Pulmonary artery endothelial cell (primary cell): ENCODE measurements at places on chromosomes 7 and 10.

- DNase-seq, result no peak
Measured at GRCh38 chr10:75839020-75839419, 407.6 kb downstream of the LRMDA start.

DNA sequence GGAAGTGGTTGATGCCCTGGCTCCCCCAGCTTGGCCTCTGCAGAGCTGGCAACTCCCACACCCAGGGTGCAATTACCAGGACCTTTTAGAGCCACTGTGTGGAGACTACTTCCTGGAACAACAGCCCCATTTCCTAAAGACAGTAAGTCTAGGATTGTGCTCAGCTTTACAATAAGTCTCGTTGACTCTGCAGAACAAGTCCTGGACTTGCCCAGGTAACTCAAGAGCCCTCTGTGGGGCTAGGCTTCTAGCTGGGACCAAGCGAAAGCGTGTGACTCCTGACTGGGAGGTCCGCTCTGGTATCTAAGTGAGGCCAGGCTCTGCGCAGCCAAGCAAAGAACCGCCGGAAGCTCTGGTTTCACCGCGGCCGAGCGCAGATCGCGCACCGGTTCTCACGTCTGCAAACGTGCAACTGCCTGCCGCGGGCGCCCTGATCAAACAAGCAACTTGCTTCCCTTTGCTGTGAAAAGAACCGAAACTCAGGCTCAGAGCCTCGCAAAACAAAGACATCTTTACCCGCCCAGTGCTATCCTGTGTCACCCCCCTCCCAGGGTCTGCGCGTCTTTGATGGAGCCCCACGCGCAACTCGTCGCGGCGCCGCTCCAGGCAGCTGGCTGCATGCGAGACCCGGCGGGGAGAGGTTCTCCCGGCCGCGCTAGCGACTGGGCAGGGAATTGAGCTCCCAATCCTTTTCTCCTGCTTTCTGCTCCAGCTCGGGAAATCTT is 4.4 kb upstream of the PDLIM1 start:
- no peak for DNase-seq

DNA sequence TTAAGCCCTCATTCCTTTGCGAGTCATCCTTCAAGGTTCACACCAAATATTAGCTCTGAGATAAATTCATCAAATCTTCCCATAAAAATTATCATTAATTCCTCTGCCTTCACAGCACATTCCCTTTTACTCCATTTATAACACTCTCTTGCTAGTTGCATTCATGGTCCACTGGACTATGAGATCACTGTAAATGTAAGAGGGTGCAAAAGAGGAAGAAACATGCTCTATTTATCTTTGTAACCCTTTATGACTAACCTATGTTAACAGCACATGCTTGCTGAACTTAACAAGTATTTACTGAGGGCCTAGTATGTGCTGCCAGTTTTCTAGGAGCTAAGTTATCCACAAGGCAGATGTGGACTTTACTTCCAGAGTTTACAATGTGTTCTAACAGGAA is 86.7 kb upstream of the TMEM168 start:
- no peak for DNase-seq

GRCh38 chr10:31322647-31323046 is 3.6 kb downstream of the ZEB1 start:
- no peak for DNase-seq

GRCh38 chr10:8095959-8096358 is 41.5 kb downstream of the GATA3 start:
- DNase-seq, result no peak

DNA sequence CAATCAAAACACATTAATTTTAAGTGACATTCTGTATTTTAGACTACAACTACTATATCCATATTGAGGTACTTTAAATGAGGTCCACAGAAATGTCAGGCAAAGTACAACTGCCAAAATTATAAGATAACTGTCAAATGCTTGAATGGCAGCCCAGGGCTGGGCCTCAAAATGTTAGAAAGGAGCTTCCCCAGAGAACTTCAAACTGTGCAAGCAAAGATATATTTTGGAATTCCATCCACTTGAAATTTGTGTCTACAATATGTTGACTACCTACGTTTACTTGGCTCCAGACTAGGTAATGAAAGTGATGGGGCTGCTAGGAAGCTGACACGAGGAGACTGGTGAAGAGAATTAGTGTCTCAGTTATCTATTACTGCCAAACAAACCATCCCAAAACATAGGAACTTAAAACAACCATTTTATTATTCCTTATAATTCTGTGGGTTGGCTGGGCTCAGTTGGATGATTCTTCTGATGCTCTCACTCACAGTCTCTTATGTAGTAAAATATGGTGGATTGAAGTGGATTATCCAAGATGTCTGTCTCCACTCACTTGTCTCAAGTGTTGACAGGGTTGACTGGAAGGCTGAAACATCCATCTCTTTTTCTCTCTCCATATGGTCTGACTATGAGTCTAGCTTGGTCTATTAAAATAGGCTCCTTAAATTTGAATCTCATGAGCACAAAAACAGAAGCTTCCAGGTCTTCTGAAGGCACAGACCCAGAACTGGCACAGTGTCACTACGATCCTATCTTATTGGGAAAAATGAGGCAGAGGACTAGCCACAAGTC is 74.2 kb downstream of the FZD1 start:
- DNase-seq, result no peak

DNA sequence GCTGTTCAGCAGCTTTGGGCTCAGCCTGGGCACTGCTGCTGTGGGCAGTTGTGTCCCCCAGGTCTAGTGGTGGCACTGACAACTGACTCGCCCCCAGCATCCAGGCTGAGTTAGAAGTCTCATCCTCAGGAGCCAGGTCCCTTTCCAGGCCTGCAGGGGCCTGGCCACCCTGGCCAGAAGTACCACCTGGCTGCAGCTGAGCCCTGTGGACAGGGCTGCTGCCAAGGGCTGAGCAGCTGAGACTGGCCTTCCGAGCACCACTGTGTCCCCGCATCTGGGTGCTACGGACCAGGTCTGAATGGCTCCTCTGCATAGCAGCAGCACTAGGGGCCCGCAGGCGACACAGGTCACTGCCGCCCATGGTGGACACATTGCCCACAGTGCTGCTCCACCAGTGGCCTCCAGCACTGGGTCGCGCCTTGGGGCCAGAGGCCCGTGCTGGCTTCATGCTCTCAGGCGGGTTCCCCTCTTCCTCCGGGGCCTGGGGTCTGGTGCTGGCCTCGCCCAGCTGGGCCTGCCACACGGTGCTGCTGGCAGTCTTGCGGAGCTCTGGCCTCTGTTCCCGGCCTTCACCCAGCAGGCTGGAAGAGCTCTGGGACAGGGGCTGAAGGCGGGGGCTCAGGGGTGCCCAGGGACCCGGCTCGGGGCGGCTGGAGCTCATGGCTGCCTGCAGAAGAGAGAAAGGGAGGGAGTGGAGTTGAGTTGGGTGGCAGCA is 6.2 kb downstream of the GPRIN2 start:
- no peak for DNase-seq

- DNase-seq, result no peak
Measured at GRCh38 chr7:35241884-35242283, 12.0 kb downstream of the TBX20 start.

DNA sequence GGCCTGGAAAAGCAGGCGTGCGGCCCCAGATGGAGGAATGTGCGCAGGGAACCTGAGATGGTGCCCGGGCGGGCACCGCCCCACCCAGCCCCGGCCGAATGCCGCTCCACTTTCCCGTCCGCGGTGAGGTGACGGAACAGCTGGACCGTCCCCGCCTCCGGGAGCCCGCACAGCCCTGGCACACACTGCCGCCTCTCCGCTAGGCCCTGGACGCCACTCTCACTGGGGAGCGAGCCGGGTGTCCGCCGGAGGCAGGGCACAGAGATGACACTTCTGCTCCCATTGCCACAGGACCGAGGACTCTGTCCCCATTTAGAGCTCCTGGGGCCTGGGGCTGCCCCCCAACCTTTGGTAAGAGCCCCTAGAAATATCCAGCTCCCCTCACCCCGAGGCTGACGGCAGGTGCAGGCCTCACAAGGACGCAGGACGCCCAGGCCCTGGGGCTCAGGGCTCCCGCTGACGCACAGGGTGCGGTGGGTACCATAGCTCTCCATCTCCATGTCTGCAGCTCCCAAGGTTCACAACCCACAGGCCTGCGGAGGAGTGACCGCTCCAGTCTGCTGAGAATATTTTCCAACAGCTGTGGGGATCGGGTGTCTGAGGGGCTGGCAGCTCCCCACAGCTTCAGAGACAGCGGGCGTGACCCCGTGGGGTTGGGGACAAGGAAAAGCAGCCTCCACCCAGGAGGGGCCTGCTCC is 52.2 kb upstream of the PDGFA start:
- DNase-seq, result no peak

GRCh38 chr10:36280321-36280741 is 638.2 kb upstream of the FZD8 start:
- DNase-seq, result no peak

- no peak for DNase-seq
Measured at GRCh38 chr7:116601426-116601825, 70.6 kb upstream of the MET start.

DNA sequence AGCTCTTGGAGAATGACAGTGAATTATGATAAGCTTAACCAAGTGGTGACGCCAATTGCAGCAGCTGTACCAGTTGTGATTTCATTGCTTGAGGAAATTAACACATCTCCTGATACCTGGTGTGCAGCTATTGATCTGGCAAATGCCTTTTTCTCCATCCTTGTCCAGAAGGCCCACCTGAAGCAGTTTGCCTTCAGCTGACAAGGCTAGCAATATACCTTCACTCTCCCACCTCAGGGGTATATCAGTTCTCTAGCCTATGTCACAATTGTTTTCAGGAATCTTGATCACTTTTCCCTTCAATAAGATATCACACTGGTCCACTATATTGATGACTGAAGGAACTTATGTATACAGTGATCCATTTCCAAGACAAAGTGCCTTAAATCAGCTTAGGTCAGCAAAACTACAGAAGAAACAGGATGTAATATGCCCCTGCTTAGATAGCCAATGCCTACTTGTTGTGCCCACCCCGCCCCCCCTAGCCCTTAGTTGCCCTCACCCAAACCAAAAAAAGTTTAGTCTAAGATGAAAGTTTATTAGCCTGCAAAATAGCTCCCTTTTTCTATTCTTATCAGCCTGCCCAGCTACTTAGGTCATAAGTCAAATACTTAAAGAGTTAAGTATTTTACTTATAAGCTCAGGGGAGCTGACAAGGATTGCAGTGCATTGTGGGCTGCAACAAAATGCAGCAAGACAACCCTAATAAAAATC is 45.1 kb downstream of the PTPRE start:
- no peak for DNase-seq

DNA sequence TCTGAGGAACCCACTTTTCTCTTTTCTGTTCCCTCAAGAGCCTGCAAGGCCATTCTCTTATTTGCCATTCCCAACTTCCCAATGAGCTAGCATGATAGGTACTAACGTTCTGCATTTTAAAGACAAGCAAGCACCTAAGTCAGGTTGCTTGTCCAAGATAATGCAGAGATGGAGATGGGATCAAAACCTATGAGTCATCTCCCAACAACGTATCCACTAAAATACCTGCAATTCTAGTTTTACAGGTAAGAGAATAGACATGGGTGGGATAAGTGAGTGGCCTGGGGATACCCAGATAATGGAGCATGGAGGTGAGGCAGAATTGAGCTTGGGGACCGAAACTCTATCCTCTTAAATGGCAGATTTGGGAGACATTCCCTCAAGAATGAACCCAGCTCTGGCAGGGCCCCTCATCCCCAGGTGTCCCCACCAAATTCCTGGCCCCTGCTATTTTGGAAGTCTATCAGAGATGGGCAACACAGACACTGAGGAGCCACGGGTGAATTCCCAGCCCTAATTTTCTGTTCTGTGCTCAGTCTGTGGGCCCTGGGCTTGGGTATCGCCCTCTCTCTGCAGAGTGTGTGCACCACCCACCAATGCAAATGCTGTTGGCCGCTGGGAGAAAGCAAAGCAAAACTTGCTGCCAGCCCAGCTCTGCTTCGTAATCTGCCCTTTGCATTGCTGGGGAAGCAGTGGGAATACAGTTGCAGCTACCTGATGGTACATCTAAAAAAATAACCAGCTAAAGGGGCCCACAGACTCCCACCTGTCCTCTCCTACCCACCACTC is 98.3 kb downstream of the KCNMA1 start:
- DNase-seq, result no peak

- DNase-seq, result no peak
Measured at GRCh38 chr10:74771054-74771453, 55.3 kb upstream of the KAT6B start.

GRCh38 chr7:124480036-124480820 is 285.4 kb downstream of the GPR37 start:
- no peak for DNase-seq

- DNase-seq, result peak; percentile 66
Measured at GRCh38 chr7:137687556-137688265, 159.1 kb downstream of the DGKI start.

GRCh38 chr10:43383204-43383971 is 12.0 kb downstream of the FXYD4 start:
- no peak for DNase-seq

DNA sequence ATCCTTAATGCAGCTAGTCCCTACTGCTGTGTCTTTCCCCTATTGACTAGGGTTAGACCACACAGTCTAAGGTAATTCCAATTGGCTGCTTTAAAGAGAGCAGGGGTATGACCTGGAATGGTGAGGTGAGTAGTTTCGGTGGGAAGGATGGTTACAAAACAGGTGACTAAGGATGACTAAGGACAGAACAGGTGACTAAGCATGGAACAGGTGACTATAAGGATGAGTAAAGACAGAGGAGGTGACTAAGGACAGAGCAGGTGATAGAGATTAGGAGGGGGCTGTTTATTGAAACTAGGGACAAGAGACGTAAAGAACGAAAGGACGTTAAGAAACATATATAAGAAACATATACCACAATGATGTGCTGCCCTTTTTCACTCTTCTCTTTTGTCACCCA is 145.1 kb upstream of the TMEM106B start:
- DNase-seq, result no peak

DNA sequence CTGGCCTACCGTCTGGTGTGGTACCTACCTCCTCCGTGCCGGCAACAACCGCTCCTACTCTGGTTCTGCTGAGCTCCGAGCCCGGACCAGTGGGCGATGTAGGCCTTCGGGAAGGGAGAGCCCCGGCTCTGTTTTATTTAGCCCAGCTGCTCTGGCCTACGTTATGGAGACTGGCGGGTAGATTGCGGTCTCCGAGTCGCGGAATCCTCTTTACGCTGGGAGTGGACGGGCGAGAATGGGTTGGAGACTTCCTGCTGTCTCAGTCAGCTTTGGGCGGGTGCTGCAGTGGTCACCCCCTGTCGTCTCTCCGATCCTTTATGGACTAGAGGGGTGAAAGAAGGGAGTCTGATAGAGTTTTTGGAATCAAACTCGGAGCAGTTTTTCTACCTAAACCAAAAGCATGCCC is 406 bp downstream of the CBLL1 start:
- DNase-seq, result no peak

- DNase-seq, result peak; percentile 45
Measured at GRCh38 chr7:13091974-13092707, 404.7 kb downstream of the ARL4A start.
